ENCODE measurements at places on chromosomes 3 and 15.

GRCh38 chr15:67170143-67170925, 84.1 kb downstream of the AAGAB start:
- DNase-seq = no peak

- peak; percentile 64 for DNase-seq
These were observed 32.2 kb downstream of the IL20RB start for GRCh38 chr3:136989781-136990524.

DNA sequence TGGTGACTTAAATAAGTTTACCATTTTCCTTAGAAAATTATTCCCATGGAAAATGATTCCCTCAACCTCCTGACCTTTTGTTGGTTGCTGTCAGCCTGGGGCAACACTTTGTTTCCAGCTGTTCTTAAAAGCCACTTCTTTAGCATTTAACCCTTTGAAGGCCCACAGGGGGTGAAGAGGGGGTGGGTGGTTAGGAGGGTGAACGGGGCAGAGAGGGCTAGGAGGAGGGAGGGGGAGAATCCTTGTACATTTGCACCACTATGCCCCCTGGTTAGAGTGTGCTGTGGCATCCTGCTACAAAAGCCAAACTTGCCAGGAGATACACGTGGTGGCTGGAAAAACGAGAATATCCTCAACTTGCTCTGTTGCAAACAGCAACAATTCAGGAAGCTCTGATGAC, 273.2 kb upstream of the RGMA start:
- DNase-seq = no peak

- no peak for DNase-seq
These were observed 116.2 kb upstream of the LRRFIP2 start for GRCh38 chr3:37290551-37290950.

All from NCI-H524 (cell line).